Adrenal gland (tissue), 19 donors: ENCODE measurements at places on chromosomes 1 and 21. TPM values are rescaled to one million over a fixed set of nuclear protein-coding genes. Genes with fewer than 3 reads are reported as not detected.

Gene KCNJ10
- not detected for polyA plus RNA-seq

Gene IL10
- polyA plus RNA-seq = 4.2 TPM

Gene PRR9
- polyA plus RNA-seq = not detected

Gene LY9
- polyA plus RNA-seq = 0.42 TPM

Gene PCAT6
- polyA plus RNA-seq = 8.5 TPM

Gene CELA3A
- 2.3 TPM for polyA plus RNA-seq

Gene FCRL5
- 0.40 TPM for polyA plus RNA-seq

Gene MTMR11
- polyA plus RNA-seq = 60.2 TPM

Gene SLC30A2
- 0.32 TPM for polyA plus RNA-seq

Gene RXRG
- 0.80 TPM for polyA plus RNA-seq

Gene IKBKE
- 5.1 TPM for polyA plus RNA-seq

Gene SLC1A7
- 0.16 TPM for polyA plus RNA-seq

Gene OR10Z1
- polyA plus RNA-seq = not detected

Gene SH2D2A
- 3.9 TPM for polyA plus RNA-seq

Gene OR2T12
- polyA plus RNA-seq = not detected

Gene CHI3L1
- 0.53 TPM for polyA plus RNA-seq

Gene SPRR2G
- polyA plus RNA-seq = not detected

Gene DRAXIN
- polyA plus RNA-seq = not detected

Gene CYP4X1
- polyA plus RNA-seq = 1.4 TPM

Gene CTSS
- polyA plus RNA-seq = 12.1 TPM

Gene CRABP2
- 11.2 TPM for polyA plus RNA-seq

Gene SIK1
- 5.6 TPM for polyA plus RNA-seq
